ENCODE measurements at places on chromosomes 16 and 17.
A peak's percentile ranks its signal among the peaks of the same experiment; 100 is the strongest.

DNA sequence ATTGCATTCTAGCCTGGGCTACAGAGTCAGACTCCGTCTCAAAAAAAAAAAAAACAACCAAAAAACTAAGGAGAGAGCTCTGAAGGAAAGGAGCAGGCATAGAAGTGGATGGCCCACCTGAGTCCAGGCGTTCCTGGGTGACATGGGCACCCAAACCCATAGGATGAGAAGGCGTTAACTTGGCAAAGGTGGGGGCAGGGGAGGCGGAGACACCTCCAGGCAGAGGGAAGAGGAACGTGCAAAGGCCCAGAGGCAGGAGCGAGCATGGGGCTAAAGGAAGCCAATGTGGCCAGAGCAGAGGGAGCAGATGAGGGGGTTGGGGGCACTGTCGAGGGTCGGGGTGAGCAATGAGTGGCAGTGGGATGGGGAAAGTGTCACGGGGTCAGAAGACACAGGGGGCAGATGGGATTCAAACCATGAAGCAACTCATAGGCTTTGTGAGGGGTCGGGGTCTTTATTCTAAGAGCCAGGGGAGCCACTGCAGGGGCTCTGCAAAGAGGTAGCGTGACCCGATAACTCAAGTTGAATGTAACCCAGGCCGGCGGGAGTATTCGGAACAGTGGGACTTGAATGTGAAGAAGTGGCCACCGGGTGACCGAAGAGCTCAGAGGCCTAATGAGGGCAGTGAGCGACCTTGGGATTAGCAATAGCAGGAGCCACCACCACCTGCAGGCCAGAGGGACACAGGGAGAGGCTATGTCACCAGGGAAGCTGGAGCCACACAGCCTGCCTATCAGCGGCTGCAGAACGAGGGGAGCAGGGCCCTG, 11.8 kb downstream of the TTYH2 start:
- no peak for DNase-seq

- DNase-seq = no peak
Observed at GRCh38 chr16:53067675-53068074, 12.9 kb downstream of the CHD9 start.

DNA sequence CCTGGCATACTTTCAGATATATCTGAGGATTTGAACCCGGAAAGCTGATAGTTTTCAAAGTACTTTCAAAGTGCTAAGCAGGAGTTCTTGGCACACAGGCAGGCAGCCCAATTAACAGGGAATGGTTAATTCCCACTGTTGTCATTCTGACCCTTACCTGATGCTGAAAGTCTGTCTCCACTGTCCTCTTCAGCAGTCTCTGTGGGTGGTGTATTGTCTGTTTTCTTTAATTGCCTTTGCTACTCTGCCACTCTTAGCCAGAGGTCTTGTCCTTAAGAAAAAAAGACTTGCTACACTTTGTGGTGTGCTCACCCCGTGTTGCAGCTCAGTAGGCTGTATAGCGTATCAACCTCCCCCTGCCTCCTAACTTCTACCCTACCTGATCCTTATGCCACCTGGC, 63.2 kb upstream of the SLC12A3 start:
- DNase-seq = no peak

DNA sequence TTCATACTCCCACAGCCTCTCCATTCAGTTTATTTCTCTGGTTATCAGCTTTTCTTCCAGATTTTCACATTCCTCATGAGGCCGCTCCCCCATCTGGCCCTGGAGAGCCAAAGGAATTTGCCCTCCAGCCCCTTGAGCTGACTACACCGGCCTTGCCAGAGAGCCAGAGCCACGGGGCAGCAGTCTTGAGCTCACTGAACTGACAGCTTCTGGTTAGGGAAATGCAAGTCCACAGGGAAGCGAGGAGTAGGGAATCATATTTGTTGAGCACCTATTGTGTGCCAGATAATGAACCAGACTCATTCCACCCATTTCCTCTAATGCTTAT, 102.4 kb downstream of the ABCC12 start:
- peak; percentile 75 for DNase-seq

- DNase-seq = no peak
Observed at GRCh38 chr16:85363881-85364280, 249.2 kb upstream of the GSE1 start.

- DNase-seq = peak; percentile 44
Observed at GRCh38 chr16:68128577-68129305, 43.6 kb downstream of the NFATC3 start.

- DNase-seq = peak; percentile 88
Observed at GRCh38 chr16:75029854-75030253, 31.0 kb downstream of the ZNRF1 start.

DNA sequence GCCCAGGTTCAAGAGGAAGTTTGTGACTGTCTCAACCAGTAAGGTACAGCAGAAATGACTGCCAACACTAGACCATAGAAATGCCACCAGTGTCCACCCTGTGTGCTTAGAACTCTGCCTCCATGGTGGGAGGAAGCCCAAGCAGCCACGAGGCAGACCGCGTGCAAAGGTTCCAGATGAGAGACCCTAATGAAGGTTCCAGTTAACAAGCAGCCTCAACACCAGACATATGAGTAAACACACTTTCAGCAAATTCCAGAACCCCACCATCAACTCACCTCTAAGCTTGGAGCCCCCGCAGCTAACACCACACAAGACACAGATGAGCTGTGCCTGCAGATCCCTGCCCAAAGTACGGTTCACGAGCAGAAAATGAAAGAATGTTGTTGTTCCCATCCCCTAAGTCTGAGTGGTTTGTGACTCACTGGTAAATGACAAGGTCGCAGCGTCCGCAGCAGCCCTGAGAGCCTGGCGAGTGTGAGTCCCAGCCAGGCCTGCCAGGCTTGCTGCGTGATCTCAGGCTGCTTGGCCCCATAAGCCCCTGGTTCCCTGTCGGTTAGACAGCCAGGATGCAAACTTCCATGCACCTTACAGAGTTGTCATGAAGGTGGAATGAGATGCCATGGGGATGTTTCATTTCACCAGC, 193.7 kb downstream of the C16orf95 start:
- DNase-seq = peak; percentile 47

GRCh38 chr17:17491546-17491988, 4.6 kb downstream of the RASD1 start:
- no peak for DNase-seq

DNA sequence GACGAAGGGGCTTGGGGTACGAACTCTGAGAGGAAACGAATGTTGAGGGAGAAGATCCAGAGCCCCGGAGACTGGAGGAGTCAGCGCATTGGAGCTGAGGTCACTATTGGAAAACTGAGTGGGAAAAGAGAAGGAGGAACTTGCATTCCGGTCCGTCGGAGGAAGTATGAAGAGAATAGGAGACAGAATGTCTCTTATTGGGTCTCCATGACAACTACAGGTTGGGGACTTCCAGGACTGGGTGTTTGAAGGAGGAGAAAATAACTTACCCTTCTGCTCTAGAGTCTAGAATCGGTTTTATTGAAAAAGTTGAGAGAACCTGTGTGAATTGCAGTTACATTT, 537 bp downstream of the GOSR1 start:
- DNase-seq = peak; percentile 33

DNA sequence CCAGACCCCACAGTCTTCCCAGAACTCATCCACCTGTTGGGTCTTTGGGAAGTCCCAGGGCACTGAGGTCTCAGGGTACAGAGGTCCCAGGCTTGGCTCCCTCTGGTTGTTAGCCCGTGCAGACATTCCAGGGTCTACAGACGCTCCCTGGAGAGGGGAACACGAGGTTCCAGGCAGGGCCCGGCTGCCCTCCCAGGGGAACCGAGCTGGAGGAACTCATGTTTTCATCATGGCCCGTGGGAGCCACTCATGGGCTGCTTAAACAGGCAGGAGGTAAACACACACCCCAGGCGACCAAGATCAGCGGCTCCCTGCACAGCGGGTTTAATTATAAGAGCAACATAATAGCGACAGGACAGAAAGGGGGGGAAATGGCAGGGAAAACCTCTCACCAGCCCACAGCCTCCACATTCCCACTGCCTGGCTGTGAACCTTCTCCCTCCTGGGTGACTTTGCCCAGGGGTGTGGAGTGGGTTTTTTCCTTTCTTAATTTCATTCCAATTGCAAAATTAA, 36.5 kb downstream of the TRARG1 start:
- DNase-seq = no peak

DNA sequence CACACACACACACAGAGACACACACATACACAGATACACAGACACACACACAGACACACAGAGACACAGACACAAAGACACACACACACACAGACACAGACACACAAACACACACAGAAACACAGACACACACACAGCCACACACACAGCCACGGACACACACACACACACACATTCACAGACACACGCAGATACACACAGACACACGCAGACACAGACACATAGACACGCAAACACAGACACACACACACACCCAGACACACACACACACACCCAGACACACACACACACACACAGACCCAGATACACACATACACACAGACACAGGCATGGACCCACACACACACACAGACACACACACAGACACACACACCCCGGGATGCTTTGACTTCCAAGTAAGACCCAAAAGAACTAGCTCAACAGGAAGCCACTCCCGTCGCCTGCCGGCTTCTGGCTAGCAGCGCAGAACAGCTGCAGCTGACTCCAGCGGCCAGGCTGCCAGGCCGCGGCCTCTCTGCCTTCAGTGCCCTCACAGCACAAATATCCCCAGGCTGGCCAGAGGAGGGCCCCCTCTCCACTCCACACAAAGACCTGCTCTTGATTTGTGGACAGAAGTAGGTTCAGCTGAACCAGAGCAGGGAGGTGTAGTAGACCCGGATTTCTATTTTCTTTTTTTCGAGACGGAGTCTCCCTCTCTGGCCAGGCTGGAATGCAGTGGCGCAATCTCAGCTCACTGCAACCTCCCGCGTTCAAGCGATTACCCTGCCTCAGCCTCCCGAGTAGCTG, 6.0 kb upstream of the CHRNE start:
- DNase-seq = peak; percentile 95

DNA sequence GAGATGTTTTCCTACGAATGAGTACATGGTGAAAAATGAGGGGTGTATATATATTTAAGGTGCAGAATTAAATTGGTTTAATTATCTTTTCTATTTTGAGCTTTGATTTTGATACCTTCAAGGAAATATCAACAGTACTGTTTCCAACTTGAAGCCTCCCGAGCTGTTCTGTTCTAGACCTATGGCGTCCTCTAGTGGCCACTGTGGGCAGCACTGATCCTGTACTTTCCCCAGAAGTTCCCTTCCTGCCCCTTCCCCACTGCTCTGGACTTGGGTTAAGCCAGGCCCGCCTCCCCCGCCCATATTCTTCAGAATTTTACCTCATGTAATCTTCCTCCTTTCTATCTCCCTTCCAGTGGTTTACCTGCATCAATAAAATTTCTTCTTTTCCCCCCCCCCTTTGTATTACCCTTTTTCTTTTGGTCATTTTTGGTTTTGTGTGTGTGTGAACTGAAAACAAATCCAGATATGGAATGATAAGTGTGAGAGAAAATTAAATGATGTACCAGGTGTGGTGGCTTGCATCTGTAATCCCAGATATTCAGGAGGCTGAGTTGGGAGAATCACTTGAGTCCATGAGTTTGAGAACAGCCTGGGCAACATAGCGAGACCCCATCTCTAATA, 1643.5 kb downstream of the TP53TG3F start:
- no peak for DNase-seq

- DNase-seq = peak; percentile 66
Observed at GRCh38 chr17:7237761-7238419, 1.4 kb downstream of the PHF23 start.

DNA sequence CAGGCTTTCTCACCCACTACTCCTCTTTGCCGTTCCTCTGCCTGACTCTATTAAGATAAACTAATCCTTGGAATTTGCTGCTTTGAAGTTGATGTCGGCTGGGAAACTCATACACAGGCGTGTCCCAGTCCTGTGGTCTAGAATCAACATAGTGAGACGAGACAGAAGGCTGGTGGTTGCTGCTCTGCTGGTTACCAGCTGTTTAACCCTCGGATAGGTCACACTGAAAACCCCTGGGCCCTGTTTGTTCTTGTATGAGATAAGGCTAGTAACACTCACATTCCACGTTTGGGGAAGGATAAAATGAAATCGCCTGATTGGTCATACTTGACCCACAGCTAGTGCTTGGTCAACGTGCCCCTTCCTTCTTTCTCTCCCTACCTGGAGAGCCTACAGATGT, 517.0 kb downstream of the CDH13 start:
- peak; percentile 82 for DNase-seq

GRCh38 chr17:18043491-18043890, 4.3 kb downstream of the GID4 start:
- peak; percentile 27 for DNase-seq

- DNase-seq = peak; percentile 93
Observed at GRCh38 chr16:8849411-8850011, 19.3 kb downstream of the CARHSP1 start.

DNA sequence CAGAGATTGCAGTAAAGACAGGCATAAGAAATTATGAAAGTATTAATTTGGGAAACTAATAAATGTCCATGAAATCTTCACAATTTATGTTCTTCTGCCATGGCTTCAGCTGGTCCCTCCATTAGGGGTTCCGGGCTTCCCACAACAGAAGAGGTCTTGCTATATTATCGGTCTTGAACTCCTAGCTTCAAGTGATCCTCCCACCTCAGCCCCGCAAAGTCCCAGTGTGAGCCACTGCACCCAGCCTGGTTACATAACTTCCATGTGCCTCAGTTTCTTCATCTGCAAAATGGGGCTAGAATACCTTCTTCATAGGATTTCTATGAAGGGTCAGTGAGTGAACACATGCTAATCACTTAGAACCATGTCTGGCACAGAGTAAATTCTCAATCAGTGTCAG, 13.5 kb upstream of the ITGAM start:
- no peak for DNase-seq

DNA sequence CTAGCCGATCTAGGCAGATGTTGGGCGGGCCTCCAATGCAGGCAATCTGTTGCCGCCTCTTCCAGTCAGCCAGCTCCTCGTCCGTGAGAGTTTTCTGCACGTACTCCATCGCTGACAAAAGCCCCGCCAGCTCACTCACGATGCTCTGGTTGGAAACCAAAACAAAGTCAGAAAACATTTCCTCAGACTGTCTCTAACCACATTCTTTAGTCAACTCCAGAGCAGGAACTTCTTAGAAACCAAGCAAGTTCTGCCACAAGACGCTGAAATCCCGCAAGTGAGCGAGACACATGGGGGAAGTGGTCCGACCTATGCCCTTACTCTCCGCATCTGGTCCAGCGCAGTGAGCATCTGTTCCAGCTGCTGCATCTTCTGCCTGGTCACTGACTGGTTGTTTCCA, 49.1 kb downstream of the STAT5A start:
- no peak for DNase-seq
